Activated T-cell treated with anti-CD3 and anti-CD28 coated beads, Interleukin-2, amount 50 U/mL, for 72 hours (primary cell): ENCODE measurements at places on chromosomes 12 and 14. TPM values are rescaled to one million over a fixed set of nuclear protein-coding genes. Genes with fewer than 3 reads are reported as not detected.

- DNase-seq: no peak
Observed at GRCh38 chr14:75640876-75641275, 19.8 kb downstream of the ERG28 start.

DNA sequence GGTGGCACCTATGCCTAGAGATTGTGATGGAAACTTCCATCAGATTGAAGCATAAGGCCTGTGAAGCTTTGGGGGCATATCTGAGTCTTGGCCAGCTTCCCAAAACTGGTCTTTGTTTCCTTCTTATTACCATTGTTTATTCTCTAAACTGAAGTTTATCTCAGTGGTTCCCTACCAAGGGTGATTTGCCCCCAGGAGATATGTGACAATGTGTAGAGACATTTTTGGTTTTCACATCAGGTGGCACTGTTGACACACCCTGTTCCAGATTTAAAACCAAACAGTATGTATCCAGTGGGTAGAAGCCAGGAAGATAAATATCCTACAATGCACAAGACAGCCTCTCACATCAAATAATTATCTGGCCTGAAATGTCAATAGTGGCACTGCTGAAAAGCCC, 22.1 kb downstream of the RASSF9 start:
- no peak for DNase-seq

GRCh38 chr14:30610787-30611343, 11.3 kb upstream of the SCFD1 start:
- DNase-seq: peak; percentile 16

SLC39A5 gene
- total RNA-seq: 0.44 TPM

MYF6 gene
- total RNA-seq: not detected

GRCh38 chr12:2068653-2069052, 15.9 kb downstream of the CACNA1C start:
- no peak for DNase-seq

ANHX gene
- not detected for total RNA-seq

ANAPC7 gene
- 49.1 TPM for total RNA-seq

EFS gene
- not detected for total RNA-seq

VRK1 gene
- total RNA-seq: 56.4 TPM

KLRC2 gene
- total RNA-seq: 1.4 TPM

P2RX2 gene
- not detected for total RNA-seq

- no peak for DNase-seq
Observed at GRCh38 chr12:92634202-92634601, 68.6 kb upstream of the PLEKHG7 start.

ARG2 gene
- total RNA-seq: 8.5 TPM

DNA sequence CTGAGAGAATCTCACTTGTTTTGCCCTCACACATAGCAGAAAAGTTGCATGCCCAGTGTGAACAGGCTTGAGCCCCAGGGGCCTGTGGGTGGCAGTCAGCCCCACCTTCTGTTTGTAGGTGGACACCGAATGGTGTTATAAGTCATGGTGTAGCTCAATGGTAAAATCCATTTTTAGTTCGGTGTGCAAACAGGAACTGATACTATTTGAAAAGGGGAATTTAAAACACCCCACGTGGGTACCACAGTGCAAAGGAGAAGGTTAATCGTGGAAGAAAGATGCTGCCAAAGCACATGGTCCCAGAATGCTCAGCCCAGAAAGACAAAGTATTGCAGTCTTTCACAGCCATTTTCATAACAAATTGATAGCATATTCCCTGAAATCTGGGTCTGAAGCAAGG, 71.8 kb upstream of the GZMB start:
- no peak for DNase-seq

- no peak for DNase-seq
Observed at GRCh38 chr12:109557200-109557599, 16.1 kb downstream of the MMAB start.

GRCh38 chr12:122087431-122088178, 9.0 kb downstream of the MLXIP start:
- DNase-seq: no peak

DNA sequence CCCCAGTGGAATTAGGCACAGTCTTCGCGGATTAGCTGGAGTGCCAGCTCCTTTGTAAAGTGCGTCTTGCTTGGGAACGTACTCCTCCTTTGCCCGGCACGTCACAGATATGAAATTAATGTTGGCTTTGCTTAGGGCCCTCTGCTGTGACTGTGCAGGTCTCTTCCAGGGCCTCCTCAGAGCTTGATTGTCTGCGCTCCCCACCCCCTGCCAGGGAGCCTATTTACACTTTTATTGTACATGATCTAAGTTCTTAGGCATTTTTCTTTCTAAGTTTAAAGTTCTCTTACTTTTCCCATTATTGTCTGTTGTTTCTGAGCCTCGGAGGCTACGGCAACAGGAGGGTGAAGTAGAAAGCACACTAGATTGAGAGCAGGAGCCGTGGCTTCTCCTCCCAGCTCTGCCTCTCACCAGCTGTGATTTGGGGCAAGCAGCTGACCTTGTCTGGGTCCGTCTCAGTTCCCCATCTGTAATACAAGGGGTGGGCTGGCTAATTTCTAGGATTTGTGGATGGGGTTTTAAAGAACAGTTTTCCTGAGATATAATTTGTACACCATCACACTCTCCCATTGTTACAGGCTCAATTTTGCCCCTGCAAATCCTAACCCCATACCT, 81.8 kb downstream of the TSPAN9 start:
- DNase-seq: no peak

DNA sequence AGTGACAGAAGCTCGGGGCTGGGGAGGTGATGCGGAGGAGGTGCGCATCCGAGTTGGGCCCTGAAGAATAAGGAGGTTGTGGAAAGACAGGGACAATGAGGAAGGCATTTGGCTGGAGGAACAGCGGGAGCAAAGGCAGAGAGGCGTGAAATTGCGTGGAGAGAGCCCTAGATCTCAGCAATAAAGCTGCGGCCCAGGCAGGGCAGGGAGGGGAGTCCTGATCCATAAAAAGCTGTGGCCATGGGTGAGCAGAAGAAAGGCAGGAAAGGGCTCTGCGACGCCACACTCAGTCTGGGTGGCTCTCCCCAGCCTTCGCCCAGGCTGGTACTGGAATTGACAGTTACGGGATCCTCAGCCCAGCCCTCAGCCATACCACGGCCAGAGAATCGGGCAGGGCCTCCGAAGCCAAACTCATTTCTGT, 2.2 kb downstream of the FIGNL2 start:
- no peak for DNase-seq

GRCh38 chr12:71061451-71061850, 96.3 kb downstream of the TSPAN8 start:
- DNase-seq: no peak

DNA sequence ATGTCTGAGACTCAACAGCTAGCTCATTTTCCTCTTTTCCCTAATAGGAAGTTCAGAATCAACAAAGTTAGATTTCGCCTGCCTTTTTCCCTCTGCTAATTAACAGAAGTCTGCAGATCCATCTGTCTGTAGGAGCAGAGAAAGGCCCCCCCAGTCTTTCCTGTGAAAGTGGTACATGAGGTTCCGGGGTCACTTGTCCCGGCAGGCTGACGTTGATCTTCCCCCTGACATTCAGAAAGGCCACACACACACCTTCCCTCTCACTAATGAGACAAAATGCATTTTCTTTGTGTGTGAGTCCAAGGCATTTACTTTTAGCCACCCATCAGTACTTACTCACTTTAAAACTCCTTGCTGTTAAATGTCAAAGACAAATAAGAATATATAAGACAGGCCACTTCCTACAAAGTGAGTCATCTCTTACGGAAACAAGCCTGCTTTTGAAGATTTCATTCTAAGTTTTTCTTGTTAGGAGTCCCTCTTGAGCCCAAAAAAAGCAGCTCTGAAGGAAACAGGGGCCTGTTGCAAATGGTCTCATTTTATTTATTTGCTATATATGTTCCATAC, 138.7 kb downstream of the TTC7B start:
- DNase-seq: peak; percentile 13

KRT83 gene
- not detected for total RNA-seq

DNA sequence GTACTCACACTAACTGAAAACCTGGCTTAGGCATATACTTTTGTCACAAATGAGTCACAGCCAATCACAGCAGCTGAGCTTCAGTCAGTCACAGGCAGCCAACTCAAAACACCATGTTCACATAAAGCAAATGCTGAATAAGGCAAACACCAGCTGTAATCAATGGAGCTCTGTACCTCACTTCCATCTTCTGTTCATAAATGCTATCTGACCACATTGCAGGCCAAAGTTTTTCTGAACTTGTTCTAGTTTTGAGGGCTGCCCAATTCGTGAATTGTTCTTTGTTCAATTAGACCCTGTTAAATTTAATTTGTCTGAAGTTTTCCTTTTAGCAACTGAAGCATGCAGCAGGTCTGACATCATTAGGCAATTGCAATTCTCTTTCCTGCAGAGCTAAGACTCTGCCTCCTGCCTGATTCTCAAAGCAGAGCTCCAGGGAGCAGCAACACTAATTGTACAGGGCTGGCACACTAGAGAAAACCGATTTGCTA, 129.9 kb downstream of the WIF1 start:
- DNase-seq: no peak

- no peak for DNase-seq
Observed at GRCh38 chr14:94593749-94594431, 12.7 kb downstream of the SERPINA5 start.

RND1 gene
- 5.5 TPM for total RNA-seq

DNA sequence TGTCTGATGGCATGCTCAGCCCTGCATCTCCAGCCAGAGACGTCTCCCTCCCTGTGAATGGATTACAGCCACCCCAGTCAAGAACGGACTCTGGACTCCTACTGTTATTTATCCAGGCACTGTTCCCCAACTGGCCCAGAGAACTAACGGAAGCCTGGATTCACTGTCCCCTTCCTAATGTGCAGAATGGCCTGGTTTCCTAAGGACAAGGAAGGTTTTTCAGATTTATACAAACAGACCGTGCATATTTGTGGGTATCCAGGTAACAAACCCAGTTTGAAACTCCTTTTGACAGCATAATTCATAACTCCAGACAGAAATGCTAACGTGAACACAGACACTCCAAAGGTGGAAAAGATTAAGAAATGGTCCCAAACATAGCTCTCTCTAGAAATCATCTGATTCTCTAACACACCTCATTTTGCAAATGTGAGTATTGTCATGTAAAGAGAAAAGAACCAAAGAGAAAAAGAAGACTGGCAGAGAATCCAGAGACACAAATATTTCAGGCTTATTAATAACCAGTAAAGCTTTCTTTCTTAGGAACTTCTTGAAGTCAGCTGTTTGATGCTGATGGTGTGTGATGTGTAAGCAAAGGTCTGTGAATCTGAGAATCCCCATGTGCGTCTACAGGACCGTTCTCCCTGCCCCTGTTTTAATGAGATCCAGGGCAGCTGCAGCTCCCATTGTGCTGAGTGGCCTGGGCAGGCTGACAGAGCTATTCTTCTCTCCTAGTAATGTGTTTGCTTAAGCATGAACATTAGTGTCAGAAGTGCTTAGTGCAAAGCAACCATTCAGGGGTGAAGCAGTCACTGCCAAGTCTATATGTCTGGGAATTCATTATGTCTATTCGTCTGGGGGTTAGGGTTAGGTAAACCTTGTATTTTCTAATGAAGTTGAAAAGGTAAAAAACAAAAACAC, 86.8 kb upstream of the HIF1A start:
- DNase-seq: no peak

GRCh38 chr12:53564278-53564677, 57.0 kb upstream of the NPFF start:
- no peak for DNase-seq
